ENCODE measurements at places on chromosomes 13 and 19. TPM values are rescaled to one million over a fixed set of nuclear protein-coding genes. Genes with fewer than 3 reads are reported as not detected.

Gene PBX4
- total RNA-seq = 4.9 TPM

Gene CHAF1A
- 15.6 TPM for total RNA-seq

Gene SRRM5
- 0.42 TPM for total RNA-seq

Gene ZNF610
- total RNA-seq = 0.84 TPM

Gene FIZ1
- total RNA-seq = 12.2 TPM

Gene ZNF497
- total RNA-seq = 1.9 TPM

Gene ATP1A3
- total RNA-seq = 0.35 TPM

Gene CDC42EP5
- 601 TPM for total RNA-seq

Gene MYCBP2
- total RNA-seq = 42.6 TPM

Gene FCAR
- 0.88 TPM for total RNA-seq

Gene CEACAM8
- total RNA-seq = 0.85 TPM
